ENCODE measurements at places on chromosomes 7 and 10.
A peak's percentile ranks its signal among the peaks of the same experiment; 100 is the strongest.

DNA sequence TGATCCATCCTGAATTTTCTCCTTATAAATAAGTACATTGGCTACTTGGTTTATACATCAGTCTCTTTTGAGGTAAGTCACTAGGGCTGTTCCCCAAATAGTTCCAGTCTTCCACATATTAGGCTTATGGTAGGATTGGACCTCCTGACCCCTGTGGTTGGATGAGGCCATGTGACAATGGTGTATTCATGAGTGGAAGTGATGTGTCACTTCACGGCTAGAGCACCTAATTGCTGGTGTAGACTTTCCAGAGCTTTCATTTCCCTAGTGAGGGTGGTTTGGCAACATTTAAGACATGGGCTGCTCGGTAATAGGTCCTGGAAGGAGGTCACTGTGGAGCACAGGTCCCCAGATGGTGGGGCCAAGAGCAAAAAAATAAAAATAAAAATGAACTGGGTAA, 141.2 kb upstream of the ABCB5 start:
- no peak for DNase-seq

- no peak for DNase-seq
Measured at GRCh38 chr10:69814251-69814650, 12.5 kb downstream of the COL13A1 start.

- no peak for DNase-seq
Measured at GRCh38 chr10:26291721-26292480, 75.3 kb downstream of the GAD2 start.

DNA sequence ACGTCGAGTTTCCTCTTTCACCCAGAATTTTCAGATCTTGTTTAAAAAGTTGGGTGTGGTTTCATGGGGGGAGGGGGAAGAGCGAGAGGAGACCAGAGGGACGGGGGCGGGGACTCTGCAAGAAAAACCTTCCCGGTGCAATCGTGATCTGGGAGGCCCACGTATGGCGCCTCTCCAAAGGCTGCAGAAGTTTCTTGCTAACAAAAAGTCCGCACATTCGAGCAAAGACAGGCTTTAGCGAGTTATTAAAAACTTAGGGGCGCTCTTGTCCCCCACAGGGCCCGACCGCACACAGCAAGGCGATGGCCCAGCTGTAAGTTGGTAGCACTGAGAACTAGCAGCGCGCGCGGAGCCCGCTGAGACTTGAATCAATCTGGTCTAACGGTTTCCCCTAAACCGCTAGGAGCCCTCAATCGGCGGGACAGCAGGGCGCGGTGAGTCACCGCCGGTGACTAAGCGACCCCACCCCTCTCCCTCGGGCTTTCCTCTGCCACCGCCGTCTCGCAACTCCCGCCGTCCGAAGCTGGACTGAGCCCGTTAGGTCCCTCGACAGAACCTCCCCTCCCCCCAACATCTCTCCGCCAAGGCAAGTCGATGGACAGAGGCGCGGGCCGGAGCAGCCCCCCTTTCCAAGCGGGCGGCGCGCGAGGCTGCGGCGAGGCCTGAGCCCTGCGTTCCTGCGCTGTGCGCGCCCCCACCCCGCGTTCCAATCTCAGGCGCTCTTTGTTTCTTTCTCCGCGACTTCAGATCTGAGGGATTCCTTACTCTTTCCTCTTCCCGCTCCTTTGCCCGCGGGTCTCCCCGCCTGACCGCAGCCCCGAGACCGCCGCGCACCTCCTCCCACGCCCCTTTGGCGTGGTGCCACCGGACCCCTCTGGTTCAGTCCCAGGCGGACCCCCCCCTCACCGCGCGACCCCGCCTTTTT, at the start of gene VIM:
TSS of gene VIM (plus strand) at position 151 of the 925 bp plus-strand sequence. CDS start 1,182 bp downstream, outside the sequence.
- DNase-seq, result no peak

GRCh38 chr7:127677433-127678230, 25.6 kb downstream of the SND1 start:
- no peak for DNase-seq

DNA sequence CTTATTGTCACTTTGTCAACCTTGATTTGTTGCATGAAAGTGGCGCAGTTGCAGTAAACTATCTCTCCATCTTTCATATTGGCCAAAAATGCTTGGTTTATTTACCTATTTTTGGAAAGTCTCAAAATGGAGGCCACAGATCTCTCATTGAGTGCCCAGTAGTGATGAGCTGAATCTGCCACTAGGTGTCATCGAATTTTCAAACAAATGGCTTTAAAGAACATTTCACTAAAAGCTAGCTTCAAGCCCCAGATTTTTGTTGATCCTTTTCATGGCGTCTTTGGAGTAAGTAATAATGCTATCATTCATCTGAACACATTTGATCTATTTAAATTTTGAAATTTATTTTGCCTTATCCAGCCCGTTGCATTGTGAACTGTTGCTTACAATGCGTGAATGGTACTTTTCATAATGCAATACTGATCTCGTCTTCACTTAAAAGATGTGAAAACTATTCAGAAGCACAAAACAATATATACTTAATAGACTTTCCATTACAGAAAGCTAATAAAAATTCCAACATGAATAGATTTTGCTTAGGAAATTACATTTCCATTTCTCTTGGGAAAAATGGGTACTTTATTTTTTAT, 236.2 kb downstream of the DNAJB9 start:
- no peak for DNase-seq

GRCh38 chr7:17871815-17872533, 68.3 kb downstream of the SNX13 start:
- no peak for DNase-seq

GRCh38 chr7:38187794-38188440, 9.9 kb downstream of the STARD3NL start:
- DNase-seq, result no peak

GRCh38 chr10:49217645-49218044, 29.5 kb upstream of the TMEM273 start:
- DNase-seq, result no peak

- DNase-seq, result no peak
Measured at GRCh38 chr10:119539359-119539825, 3.1 kb downstream of the RGS10 start.

DNA sequence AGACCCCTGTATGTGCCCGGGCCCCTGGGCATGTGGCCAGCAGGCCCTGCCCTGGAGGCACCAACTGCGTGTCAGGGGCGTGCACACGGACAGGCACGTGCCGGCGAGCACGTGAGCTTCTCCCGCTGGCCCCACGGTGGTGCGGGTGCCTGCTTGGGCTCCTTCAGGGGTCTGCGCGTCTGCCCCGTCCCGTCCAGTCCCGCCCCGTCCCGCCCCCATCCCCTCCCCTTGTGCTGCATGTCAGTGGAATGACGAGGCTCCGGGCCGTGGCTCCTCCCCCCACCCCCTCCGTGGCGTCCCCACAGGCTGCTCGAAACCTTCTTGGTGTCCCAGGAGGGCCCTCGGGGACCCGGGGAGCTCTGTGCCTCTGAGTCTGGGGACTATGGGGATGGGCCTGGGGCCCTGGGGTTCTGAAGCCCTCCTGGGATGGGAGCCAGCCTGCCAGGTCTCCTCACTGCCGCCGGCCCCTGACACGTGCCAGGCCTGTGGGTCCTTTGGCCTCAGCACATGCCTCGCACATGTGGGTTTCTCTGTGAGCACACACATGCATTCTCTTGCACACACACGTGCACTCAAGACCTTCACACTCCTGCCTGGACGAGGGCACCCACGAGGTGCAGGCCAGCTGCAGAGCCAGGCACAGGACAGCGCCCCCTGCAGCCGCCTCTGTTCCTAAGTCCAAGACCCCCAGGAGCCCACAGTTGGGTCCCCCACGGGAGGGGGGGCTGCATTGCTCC, 27.5 kb upstream of the AMZ1 start:
- DNase-seq, result no peak

DNA sequence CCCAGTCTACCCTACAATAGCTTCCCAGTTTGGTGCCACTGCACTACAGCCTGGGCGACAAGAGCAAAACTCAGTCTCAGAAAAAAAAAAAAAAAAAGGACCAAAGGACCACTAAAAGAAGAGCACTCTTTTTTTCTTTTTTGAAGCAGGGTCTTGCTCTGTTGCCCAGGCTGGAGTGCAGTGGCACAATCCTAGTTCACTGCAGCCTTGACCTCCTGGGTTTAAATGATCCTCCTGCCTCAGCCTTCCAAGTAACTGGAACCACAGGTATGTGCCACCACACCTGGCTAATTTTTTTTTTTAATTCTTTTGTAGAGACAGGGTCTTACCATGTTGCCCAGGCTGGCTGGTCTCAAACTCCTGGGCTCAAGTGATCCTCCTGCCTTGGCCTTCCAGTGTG, 14.0 kb downstream of the PLAU start:
- no peak for DNase-seq

DNA sequence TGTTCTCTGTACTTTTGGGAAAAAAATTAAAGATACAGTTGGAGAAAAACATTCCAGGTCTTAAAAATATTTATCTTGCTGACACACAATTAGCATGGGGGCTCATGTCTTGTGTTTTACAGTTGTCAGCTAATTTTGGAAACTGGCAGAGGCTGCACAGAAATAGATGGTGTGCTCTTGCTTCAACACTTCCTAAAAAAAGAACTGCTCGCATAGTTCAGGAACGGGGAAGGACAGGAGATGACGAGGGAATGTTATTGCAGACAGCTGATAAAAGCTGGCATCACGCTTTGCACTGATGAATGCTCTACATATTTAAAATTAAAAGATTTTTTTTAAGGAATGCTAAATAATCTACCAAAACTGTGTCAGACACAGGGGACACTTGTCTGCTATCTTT, 103.5 kb upstream of the CELF2 start:
- no peak for DNase-seq

DNA sequence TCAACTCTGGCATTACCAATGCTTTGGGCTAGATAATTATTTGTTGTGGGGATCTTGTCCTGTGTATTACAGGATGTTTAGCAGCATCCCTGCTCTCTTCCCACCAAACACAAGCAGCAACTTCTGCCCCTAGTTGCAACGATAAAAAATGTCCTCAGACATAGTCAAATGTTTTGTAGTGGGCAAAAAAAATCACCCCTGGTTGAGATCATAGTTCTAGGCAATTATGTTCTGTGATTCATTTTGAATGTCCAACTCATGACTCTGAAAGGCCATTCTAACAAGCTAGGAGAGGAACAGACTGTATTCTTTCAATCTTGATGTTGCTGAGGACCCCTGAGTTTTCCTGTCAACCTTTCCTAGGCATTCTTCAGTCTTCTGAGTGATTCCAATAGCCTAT, 79.5 kb downstream of the RTKN2 start:
- DNase-seq, result no peak

GRCh38 chr10:78658645-78659597, 409.8 kb upstream of the ZMIZ1 start:
- no peak for DNase-seq

DNA sequence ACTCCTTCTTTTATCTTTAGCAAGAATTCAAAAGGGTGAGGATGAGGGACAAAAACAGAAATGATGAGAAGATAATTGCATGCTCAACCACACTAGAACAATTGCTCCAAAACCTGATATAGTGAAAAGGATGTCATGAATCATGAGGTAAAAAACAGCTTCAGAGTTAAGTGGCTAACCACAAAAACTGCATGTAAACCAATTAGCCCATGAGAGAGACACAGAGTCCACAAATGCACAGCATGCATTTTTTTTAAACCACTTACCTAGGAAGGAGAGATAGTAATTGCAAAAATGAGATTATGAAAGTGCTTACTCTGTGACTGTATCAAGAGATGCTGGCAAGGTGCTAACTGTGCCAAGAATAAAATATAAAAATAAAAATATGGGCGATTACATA, 132.9 kb downstream of the MBL2 start:
- DNase-seq, result no peak

GRCh38 chr7:32942415-32943251, 14.6 kb upstream of the FKBP9 start:
- DNase-seq, result peak; percentile 52

GRCh38 chr7:117777335-117778142, 95.7 kb downstream of the CTTNBP2 start:
- peak; percentile 85 for DNase-seq

GRCh38 chr10:49254556-49255318, 44.2 kb upstream of the C10orf71 start:
- DNase-seq, result no peak

DNA sequence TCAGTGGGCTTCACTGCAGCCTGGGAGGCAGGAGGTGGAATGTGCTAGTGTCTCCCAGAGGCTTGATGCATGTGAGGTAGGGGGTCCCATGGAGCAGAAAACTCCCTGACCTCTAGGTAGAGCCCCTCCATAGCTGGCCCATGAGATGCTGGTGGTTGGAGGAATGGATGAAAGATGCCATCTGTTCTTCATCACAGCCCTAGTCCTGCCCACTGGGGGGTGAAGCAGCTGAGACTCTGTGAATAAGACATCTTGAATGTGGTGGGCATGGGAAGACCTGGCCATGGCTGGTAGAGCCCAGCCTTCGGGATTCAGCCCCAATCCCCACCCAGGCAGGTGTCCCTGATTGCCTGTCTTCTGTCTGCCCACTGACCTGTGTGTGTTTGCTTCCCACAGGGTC, 92.5 kb downstream of the COL13A1 start:
- peak; percentile 21 for DNase-seq

DNA sequence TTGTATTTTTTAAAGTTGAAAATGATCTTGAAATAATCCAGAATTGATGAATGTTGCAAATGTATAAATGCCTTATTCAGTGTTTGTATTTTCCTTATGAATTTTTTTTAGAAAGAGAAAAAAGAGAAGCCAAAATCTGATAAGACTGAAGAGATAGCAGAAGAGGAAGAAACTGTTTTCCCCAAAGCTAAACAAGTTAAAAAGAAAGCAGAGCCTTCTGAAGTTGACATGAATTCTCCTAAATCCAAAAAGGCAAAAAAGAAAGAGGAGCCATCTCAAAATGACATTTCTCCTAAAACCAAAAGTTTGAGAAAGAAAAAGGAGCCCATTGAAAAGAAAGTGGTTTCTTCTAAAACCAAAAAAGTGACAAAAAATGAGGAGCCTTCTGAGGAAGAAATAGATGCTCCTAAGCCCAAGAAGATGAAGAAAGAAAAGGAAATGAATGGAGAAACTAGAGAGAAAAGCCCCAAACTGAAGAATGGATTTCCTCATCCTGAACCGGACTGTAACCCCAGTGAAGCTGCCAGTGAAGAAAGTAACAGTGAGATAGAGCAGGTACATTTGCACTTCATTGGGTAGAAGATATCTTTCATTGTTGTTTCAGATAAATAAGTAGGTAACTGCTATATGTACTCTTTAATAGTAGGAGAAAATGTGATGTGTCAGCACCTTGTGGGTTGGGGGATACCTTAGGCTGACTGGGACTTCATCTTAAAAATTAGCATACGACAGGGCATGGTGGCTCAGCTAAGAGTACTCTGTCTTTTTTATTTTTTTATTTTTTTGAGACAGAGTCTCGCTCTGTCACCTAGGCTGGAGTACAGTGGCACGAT, 3.9 kb downstream of the DDX21 start:
- no peak for DNase-seq

GRCh38 chr7:116327752-116328151, 117.4 kb downstream of the TES start:
- no peak for DNase-seq

GRCh38 chr7:131723926-131724325, 167.5 kb upstream of the PODXL start:
- no peak for DNase-seq
